ENCODE measurements at places on chromosomes 2 and 18. TPM values are rescaled to one million over a fixed set of nuclear protein-coding genes. Genes with fewer than 3 reads are reported as not detected.

DNA sequence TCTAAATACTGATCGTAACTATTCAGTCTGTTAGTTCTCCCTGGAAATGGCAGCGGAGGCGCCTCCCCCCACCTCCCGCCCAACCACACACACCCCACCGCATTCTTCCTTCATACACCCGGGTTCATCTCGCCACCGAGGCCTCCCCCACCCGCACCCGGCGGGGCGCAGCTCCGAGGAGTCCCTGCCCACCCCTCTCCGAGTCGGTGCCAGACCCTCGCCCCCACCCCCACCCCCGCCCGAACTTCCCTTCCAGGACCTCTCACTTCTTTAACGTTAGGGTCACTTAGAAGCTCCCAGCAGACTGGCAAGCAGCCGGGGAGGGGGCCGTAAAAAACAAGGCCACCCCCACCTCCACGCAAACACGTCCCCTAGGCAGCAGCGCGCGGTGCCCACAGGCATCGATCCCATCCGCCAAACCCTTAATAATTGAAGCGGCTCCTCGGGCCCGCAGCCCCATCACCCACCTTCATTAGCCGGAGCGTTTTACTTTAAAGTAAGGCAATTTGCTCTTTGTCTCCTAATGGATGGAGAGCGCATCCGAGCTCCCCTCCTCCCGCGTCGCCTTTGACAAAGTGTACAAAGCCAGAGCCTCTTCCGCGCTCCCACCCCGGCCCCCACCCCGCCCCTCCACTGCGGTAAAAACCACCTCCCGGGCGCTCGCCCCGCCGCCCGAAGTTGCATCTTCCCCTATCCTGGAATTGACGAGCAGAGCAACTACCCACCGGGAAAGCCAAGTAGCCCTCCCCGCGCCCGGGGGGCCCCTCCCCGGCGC is 624 bp downstream of the ZNF516 start:
- DNase-seq, result peak; percentile 19

DNA sequence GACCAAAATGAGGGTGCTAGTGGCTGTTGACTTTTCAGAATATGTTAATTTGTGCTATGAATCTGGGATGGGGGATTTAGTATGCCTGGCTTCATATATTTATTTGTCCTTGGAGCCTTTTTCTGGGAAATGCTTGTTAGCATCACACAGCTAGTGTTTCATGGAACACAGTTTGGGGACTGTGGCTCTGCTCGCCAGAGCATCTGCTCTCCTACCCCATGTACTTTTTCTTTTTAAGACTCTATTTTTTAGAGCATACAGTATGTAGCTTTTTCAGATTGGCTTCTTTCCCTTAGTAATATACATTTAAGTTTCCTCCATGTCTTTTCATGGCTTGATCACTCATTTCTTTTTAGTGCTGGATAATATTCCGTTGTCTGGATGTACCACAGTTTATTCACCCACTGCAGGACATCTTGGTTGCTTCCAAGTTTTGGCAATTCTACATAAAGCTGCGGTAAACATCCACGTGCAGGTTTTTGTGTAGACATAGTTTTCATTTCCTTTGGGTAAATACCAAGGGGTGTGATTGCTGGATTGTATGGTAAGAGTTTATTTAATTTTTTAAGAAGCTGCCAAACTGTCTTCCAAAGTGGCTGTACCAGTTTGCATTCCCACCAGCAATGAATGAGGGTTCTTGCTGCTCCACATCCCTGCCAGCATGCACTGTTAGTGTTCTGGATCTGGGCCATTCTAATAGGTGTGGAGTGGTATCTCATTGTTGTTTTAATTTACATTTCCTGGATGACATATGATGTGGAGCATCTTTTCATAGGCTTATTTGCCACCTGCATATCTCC is 44.1 kb downstream of the EFR3B start:
- no peak for DNase-seq

CYRIA gene
- 2.0 TPM for total RNA-seq

C2orf80 gene
- not detected for total RNA-seq

GRCh38 chr2:111239107-111239506 is 118.4 kb downstream of the BCL2L11 start:
- no peak for DNase-seq

IL1RL2 gene
- total RNA-seq, result 1.2 TPM

BOK gene
- total RNA-seq, result 38.5 TPM

DNA sequence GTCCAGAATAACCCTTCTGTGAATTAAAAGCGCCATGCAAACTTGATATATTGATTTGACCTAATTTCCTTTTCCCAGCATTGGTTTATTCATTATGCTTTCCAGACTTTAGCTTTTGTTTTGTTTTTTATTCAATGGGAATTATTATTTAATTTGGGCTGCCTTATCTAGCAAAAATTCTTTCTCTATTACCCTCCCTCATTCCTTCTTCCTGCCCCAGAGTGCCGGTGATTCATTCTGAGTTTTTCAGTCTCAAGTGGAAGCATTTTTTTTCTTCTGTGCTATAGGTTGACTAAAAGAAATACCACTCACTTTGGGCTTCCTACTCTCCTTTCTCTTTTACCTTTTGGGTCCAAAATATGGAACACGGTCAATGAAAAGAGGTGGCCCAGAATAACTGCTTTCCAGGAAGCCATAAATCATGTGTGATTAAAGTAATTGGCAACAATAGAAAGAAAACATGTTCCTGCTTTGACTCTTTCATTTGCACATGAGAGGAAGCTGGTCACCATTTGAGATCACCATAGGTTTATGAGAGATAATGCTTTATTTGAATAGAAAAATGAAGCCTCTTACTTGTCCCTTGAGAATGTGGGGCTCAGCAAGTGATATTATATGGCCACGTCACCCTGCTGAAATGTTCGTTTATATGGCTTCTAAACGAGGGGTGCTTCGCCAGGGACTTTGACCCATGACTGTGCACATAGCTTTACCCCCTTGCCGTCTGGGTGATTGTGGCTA is 422.8 kb upstream of the ZEB2 start:
- DNase-seq, result peak; percentile 51

DSC3 gene
- 125 TPM for total RNA-seq

Data from mammary epithelial cell (primary cell).